Pancreas (tissue), 10 donors: ENCODE measurements at places on chromosomes 12 and 14.

GRCh38 chr12:32272465-32272864, 126.9 kb upstream of the FGD4 start:
- DNase-seq = no peak

GRCh38 chr14:60090864-60091519, 731 bp upstream of the PCNX4 start:
- peak; percentile 33 for DNase-seq

DNA sequence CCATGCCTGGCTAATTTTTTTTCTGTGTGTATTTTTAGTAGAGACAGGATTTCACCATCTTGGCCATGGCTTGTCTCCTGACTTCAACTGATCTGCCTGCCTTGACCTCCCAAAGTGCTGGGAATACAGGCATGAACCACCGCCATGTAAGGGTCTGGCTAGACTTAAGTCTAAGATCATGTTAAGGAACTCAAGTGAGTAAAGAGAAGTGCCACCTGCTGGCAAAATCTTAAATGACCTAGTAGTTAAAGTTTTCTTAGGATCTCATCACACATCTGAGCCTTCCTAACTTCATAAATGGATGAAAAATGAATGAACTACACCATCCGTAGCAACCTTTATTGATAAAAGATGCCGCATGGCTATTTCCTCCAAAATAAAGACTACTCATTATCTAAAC, 1.7 kb upstream of the C12orf56 start:
- DNase-seq = no peak

DNA sequence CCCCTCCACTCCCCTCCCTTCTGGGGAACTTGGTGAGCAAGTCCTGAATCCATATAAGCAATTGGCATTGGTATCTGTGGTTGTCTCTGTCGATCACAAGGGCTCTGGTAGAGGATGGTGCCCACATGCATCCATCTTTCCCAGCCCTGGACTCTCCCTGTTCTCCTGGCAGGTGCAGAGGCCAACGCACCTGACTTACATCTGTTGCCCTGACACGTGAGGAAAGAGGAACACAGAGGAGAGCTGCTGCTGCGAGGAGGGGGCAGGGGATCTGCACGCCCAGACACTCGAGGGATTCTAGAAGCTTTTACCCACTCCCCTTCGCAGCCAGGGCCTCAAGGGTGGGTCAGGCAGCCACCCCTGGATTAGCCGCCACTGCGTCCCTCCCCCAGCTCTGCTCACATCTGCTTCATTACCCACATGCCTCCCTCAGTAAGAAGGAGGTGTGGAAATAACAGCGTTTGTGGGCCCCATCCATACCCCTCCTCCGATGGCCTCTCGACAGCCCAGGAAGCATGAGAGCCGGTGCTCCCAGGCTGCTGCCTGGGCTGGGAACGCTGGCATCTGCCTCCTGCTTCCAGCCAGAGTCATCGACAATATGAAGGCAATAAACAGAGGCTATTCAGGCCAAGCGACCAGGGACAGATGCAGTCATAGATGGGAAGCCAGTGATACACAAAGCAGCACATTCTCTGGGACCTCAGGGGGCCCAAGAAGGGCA, 56.5 kb downstream of the KDM2B start:
- DNase-seq = no peak

- DNase-seq = peak; percentile 44
Observed at GRCh38 chr12:27142101-27142721, 59.8 kb upstream of the C12orf71 start.

DNA sequence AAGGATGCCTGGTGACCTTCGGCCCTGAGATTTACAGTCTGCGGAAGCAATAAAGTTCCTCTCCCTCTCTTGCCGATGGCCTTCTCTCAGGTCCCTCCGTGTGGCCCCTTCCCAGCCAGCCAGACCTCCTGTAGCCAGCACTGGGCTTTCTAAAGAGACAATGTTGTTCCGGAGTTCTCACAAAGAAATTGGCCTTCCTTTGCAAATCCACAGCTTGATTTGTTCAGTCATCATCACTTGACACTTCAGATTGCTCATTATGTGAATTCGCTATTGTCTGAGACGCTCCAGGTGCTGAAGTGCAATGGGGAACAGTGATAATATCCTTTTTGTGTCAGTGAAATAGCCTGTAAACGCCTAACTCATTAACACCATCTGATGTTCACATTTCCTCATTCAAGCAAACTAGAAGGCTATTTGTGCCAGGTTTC, 43.7 kb upstream of the GPHB5 start:
- DNase-seq = no peak

GRCh38 chr12:119183942-119184695, 5.4 kb downstream of the HSPB8 start:
- no peak for DNase-seq

- DNase-seq = no peak
Observed at GRCh38 chr14:101721111-101721510, 40.4 kb upstream of the PPP2R5C start.

- DNase-seq = no peak
Observed at GRCh38 chr12:104740668-104741067, 217.4 kb downstream of the SLC41A2 start.

- peak; percentile 75 for DNase-seq
Observed at GRCh38 chr14:94936901-94937685, 167.2 kb upstream of the GSC start.

DNA sequence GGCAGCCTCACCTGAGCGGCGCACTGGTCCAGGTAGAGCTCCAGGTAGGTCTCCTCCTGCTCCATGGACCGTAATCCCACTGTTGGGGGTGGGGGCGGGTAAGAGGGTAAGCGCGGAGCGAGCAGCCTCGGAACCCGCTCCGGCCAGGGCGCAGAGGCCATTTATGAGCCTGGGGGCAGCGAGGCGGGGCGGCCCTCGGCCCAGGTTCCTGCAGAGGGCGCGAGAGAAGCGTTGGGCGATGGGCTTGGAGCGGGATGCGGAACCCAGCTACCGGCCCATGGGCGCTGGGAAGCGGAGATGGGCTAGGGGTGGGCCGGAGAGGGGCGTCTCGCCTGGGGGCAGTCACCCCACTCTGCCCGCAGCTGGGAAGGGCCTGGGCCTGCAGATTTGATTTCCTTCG, at the start of gene TBPL2:
Gene TBPL2, minus strand, starts transcription at position 232 of the 400 bp plus-strand sequence. Its CDS starts 167 bp downstream, at position 65.
- peak; percentile 20 for DNase-seq
